Omental fat pad (tissue), 4 donors: ENCODE measurements at places on chromosomes 6 and 20.

DNA sequence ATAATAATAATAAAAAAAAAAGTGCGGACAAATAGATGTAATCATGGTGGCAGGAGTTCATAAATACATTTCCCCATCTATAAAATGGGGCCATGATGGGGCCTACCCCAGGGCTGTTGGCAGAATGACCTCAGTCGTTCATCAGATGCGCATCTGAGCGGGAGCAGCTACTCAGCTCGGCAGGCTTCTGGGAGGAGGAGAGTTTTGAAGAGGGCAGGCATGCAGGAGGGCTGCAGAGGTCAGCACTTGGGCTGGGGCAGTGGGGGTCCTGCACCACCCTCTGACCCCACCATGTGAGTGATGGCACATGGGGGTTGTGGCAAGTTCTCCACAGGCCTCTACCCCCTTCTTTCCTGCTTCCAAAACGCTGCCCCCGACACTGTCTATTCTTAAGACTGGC lies 373.5 kb downstream of the ZFAND3 start:
- DNase-seq = no peak

GRCh38 chr20:56859039-56859800 lies 230.1 kb downstream of the TFAP2C start:
- no peak for DNase-seq

- no peak for DNase-seq
Measured at GRCh38 chr6:28212510-28213212, 12.4 kb upstream of the ZSCAN9 start.

DNA sequence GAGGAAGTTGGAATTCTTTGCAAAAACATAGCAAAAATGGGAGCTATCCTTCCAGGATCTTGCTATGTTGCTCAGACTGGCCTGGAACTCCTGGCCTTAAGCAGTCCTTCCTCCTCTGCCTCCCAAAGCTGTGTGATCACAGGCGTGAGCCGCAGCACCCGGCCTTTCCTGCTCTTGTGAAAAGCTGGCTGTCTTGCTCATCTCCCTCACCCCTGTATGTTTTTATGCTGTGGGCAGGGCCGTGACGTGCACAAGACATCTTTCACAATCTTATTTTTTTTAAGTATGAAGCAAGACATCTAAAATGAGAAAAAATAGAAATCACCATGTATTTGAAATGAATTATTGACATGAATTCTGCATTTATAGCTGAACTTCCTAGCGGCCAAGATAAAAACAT lies 110.4 kb downstream of the SAMD5 start:
- DNase-seq = no peak

DNA sequence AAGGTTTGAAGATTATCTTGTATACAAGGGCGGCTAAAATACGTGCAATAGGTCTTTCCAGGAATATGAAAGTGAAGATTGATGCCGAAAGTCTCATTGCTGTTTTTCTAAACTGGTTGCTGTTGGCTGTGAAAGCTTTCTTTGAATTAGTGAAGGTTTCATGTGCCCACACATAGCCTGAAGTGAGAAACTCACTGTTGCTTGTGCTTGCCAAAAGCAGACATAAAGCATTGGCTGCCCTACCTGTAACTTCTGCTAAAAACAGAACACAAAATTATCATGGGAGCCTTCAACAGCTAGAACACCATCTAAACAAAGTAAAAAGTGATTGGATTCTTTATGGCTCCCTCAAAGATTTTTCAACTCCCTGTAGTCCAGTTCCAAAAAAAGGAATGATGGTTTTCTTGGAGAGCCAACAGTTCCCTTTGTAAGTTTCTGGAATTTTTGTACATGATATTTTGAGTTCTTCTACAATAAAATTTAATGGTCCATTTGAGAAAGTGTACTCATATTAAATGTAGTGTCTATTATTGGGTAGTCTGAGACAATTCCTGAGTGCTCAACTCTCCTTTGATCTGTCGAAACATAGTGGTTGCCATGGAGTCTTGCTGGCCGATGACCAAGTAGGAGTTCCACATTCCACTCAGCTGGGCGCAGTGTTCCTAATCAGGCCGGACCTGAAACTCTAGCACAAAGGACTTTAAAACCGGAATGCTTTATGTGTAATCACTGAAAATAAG lies 68.5 kb downstream of the PLEKHG1 start:
- peak; percentile 89 for DNase-seq

- no peak for DNase-seq
Measured at GRCh38 chr20:34859826-34860545, 12.7 kb downstream of the GGT7 start.

DNA sequence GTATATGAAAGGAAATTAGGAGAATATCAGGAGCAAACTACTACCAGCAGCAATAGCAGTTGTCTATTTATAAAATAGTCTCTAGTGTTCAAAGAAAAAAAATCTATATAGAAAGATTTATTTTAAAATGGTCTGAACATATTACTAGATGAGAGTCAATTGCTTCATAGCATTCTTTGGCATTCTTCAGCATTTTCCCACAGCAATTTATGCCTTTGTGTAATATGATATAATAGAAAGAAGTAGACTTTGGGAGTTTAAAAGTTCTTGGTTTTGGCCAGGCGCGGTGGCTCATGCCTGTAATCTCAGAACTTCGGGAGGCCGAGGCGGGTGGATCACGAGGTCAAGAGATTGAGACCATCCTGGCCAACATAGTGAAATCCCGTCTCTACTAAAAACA lies 157.0 kb upstream of the PLN start:
- DNase-seq = no peak

DNA sequence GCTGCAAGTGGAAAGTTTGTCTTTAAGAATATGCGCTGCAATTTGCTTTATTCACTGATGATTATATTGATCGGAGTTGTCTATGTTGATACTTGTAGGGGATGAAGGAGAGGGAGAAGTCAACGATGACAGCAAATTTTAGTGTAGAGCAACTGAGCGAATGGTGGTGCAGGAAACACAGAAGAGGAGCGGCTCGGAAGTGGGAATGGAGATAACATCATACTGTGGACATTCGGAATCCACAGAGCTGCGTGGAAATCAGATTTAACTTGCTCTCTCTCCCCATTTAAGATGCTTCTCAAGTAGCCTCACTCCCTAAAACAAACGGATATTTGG lies 722 bp upstream of the TMEM14B start:
- DNase-seq = no peak

- no peak for DNase-seq
Measured at GRCh38 chr6:100886076-100886475, 4.9 kb upstream of the ASCC3 start.

GRCh38 chr6:5984150-5985089 lies 22.3 kb downstream of the NRN1 start:
- DNase-seq = no peak

DNA sequence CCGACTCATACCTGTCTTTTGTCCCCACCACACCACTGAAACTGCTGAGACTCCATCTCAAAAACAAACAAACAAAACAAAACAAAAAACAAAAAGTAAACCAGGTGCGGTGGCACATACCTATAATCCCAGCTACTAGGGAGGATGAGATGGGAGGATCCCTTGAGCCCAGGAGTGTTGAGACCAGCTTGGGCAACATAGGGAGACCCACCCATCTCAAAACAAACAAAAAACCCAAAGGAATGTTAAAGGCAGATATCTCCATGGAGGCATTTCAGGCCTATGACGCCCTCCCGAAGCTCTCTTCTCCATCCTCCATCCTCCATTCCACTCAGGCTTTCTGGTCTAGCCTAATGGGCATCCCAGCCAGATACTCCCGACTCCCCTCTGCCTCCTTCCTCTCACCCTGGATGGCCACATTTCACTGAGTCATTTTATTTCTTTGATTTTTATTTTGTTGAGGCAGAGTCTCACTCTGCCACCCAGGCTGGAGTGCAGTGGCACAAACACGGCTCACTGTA lies 3.2 kb upstream of the SLC4A11 start:
- DNase-seq = no peak

- no peak for DNase-seq
Measured at GRCh38 chr20:43835944-43836508, 78.6 kb upstream of the TOX2 start.

DNA sequence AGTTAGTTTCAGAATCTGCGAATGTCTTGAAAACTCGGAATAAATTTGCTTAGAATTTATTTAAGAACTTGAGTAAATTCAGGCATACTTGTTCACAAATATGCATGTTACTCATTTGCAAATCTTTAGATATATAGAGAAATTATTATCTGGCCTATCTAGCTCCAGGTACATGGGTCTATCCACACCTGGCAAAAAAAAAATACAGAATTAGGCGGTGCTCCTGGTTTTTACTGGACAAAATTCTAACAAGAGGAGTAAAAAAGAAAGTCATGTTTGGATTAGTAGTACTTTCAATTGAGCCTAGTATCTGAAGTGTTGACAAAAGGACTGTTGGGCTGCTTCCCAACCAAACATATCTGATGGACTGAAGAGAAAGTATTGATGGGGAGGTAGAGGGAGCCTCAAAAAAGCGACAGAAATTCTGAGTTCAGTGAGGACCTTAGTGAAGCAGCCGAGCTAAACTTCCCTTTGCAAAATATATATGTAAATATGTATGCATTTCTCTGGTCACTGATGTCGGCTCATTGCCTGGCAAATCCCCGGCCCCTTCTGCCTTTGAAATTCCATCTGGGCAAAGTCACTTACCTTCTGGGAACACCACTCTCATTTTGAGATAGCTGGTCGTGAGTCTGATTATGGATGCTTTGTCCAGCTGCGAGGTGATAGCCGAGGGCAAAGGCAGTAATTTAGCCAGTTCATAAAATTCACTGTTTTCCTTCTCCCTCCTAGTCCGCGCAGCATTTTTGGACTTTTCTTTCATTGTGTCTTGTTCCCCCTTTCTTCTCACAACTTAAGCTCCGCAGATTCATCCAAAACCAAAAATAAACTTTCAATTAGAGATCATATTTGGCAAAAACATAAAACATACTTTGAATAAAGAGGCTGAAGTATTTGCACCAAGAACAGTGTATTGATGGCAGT lies 1.8 kb downstream of the SIM1 start:
- no peak for DNase-seq

- no peak for DNase-seq
Measured at GRCh38 chr20:45017857-45018256, 51.5 kb downstream of the STK4 start.

DNA sequence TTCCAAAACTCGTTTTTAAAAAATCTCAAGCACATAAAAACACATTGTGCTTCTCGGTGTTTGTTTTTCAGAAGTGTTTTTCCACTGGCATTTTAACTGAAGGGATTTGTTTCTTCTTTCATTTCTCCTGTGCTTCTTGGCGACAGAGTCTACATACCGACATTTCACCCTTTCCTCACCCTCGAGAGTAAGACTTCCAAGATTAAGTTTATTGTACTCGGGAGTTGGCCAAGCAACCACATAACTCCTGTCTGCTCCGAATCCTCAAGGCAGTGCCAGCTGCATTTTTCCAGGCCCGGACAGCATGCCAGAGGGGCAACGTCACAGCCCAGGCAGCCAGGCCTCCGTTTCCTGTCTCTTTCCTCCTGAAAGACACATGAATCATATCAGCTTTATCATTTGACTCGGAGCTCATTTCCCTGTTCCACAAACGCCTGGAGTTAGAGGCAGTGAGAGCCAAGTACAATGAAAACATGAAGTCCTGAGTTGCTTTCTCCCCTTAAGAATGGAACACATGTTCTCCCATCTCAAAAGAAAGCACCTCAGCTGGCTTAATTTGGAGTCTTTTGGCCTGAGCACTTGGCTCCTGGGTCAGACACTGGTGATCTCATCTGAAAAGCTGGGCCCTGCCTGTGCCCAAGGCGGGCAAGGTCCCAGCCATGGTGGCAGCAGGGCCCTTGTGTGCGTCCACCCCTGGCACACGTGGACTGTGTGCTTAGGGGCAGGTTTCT lies 23.2 kb upstream of the FAM50B start:
- DNase-seq = peak; percentile 50

DNA sequence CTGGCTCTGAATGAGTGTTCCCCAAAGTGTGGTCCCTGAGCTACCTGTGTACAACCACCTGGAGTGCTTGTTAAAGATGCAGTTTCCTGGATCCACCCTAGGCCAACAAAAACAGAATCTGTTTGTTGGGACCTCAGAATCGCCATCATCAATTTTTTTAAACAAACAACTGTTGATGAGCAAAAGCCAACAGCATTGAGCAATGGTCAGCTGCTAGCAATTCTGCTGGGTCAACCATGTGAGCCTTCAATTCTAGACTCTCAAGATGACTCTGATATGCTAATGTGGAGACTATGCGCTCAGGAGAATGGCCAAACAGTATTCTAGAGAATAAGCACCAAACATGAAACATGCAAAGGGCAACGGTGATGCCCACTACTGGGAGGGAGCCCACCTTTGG lies 64.4 kb upstream of the IYD start:
- no peak for DNase-seq

GRCh38 chr20:18837718-18838117 lies 24.1 kb downstream of the SCP2D1 start:
- DNase-seq = no peak

GRCh38 chr6:138787138-138787537 lies 8.7 kb upstream of the ECT2L start:
- DNase-seq = no peak

GRCh38 chr20:61668065-61668650 lies 397.5 kb downstream of the TAF4 start:
- no peak for DNase-seq

GRCh38 chr20:62874964-62875344 lies 13.3 kb upstream of the TCFL5 start:
- no peak for DNase-seq

DNA sequence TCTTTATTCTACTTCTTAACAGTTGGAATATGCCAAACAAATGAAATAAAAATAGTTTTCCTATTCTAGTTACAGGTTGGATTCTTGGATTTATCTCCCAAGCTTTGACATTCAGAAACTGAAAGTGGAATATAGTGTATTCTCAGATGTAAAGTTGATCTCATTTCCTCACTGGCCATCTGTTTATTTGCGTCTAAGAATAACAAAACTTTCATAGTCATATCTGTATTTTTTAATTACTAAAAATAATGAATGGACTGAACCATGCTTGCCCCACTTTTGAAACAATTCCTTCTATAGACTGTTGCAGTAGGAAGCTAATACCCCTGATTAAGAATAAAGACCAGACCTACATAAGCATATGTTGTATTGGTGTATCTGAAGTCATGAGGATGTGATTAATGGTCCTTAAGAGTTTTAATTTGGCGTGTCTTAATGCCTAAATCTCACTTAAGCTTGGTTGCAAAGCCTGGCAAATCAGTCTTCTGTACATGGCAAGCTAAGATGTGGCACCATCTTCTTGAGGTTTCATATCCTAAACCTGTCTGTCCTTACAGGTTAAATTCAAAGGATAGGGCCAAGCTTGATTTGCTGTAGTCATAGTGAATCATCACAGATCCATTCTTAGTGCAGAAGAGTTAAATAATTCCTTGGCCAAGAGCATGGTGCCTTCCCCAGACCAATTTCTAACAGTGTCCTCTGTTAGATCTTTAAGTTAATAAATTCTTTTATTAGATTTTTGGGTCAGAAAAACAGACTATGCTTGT lies 58.9 kb downstream of the FOXO3 start:
- DNase-seq = no peak

GRCh38 chr20:50022676-50023075 lies 39.9 kb downstream of the SNAI1 start:
- DNase-seq = no peak

DNA sequence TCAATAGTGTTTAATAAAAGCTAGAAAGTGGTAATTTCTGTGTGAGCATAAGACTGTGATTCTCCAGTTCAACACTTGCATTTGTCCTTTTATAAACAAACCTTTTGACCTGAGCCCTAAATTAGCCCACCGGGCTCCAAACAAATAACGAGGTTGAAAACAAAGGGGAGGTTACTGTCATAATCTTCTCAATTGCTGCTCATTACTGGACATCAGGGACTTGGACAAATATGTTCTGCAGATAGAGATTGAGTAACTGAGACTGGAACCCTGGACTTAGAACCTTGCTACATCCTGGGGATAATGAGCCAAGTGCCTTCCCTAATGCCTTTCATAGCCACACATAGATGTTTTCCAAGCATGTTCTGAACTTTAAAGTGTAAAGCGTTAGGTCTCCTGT lies 84.2 kb upstream of the PCSK2 start:
- DNase-seq = no peak
